Activated CD8-positive, alpha-beta T cell treated with anti-CD3 and anti-CD28 coated beads, Interleukin-2, amount 10 ng/mL, durations not matched to agents 7 days and 5 days (primary cell): ENCODE measurements at places on chromosomes 13 and 19.

DNA sequence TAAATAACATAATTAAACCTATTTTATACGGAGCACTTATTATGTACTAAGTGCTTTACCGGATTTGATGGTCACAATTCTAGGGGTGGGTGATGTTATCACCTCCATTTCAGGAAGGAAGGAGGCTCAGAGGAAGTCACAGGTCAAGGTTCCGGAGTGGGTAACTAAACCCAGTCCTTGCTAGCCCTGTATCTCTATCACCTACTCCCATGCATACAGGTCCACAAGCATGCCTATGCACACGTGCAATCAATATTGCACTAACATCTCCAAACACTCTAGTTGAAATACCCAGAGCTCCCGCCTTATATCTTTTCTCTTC, 17.8 kb upstream of the FOSB start:
- no peak for DNase-seq

DNA sequence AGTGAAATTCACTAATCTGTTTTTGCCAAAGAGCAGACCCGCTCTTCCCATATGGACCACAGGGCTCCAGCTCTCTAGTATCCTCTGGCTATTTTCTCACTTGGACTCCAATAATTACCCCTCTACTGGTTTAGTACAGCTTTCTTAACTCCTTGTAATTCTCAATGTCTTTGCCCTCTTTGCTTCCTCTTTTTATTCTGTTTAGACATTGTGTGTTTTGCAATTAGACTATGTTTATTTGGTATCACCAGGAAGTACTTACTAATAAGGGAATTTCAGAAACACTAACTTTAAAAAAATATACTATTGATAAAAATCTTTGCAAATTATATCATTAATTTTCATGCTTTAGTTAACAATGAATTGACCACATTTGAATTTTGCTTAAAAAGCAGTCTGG, 111.6 kb upstream of the OBI1 start:
- no peak for DNase-seq

- no peak for DNase-seq
These were observed 528.3 kb upstream of the ATXN8OS start for GRCh38 chr13:69579351-69579750.

DNA sequence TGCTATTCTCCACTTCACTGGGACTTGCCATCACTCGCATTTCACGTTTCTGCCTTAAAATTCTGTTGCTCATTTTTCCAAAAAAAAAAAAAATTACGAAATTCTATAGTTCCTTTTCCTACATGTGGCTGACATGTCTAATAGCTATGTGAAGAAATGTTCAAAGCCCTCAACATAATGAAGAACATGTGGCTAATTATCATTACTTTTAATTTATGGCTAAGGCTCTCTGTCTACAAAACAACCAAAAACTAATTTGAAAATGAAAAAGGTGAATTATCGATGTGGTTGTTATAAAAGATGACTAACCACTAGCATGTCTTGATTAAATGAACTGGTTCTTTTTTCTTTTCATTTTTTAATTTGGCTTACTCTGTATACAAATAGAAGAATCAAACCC, 940.0 kb downstream of the EFNB2 start:
- no peak for DNase-seq

DNA sequence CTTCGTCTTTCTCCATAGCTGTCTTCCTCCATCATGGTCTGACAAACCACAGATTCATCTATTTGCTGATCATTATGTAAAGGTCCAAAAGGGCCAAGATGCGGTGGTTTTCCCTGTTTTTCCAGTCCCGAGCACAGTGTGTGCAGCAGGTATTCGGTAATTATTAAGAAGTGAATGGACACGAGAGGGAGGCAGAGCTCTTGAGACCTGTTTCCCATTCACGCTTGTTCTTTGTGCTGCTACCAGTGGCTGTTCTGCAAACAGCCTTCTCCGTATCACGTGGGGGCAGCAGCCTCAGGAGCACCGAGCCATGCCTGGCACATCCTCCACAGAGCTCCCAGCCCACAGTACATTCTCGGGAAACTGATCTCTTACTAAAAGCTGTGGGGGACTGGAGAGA, 50.3 kb downstream of the CCDC70 start:
- no peak for DNase-seq

GRCh38 chr19:1904860-1905109, 414 bp upstream of the ADAT3 start:
- no peak for DNase-seq

- no peak for DNase-seq
These were observed 12.1 kb downstream of the AKAP8 start for GRCh38 chr19:15367439-15367838.
